ENCODE measurements at places on chromosomes 16 and 17.

GRCh38 chr17:5804251-5804650, 219.9 kb upstream of the NLRP1 start:
- DNase-seq: no peak
- no peak overlapping the region for H3K27ac ChIP-seq
- no peaks in the 10 kb centered on the region for H3K4me1 ChIP-seq
- H3K4me3 ChIP-seq: no peak overlapping the region
- peaks cover 37% of the 10 kb centered on the region for H3K27me3 ChIP-seq
- peaks cover 3% of the 10 kb centered on the region for H3K36me3 ChIP-seq

GRCh38 chr16:70695331-70696070, 9.6 kb upstream of the MTSS2 start:
- no peaks in the 10 kb centered on the region for H3K27me3 ChIP-seq
- H3K4me1 ChIP-seq: peaks cover 22% of the 10 kb centered on the region
- DNase-seq: no peak
- no peak overlapping the region for H3K27ac ChIP-seq
- H3K36me3 ChIP-seq: no peaks in the 10 kb centered on the region
- no peak overlapping the region for H3K4me3 ChIP-seq

- DNase-seq: no peak
- no peaks in the 10 kb centered on the region for H3K27me3 ChIP-seq
- no peaks in the 10 kb centered on the region for H3K4me1 ChIP-seq
- no peak overlapping the region for H3K4me3 ChIP-seq
- H3K27ac ChIP-seq: no peak overlapping the region
Measured at GRCh38 chr16:83338941-83339340, 468.8 kb upstream of the HSBP1 start.

GRCh38 chr17:57750895-57751294, 5.8 kb upstream of the CCDC182 start:
- DNase-seq: no peak
- H3K27ac ChIP-seq: no peak overlapping the region
- no peaks in the 10 kb centered on the region for H3K4me1 ChIP-seq
- H3K36me3 ChIP-seq: no peaks in the 10 kb centered on the region
- peaks cover 5% of the 10 kb centered on the region for H3K27me3 ChIP-seq

DNA sequence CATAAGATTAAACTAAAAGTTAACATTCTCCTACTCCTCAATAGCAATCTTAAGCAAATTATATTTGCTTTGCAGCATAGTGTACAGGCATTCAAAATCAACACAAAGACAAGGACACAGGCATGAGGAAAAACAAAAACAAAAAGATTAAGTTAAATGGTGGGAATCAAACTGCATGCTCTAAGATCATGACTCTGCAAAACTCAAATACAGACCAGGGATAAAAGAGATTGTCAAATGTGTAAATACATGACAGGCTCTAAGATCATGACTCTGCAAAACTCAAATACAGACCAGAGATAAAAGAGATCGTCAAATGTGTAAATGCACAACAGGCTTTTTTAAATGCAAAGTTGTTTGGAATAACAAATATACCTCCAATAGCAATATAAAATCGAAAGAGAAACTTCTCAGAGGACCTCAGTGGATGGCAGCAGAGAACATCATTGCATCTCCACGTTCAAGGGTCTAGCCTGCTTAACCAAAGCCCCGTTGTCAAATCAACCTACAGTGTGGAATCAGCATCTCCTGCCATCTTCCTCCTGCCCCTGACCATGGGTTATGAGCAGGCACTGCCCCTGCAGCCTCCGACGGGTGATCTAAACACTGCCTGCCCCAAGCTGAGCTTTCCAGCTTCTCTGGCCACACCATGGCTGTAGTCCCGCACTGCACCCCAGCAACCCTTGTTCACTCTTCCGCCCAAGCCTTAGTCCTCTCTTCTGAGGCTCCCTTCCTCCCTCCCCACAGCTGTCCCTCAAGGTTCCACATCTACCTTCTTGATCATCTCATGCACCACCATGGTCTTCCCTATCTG, 446.1 kb downstream of the SOX9 start:
- H3K27me3 ChIP-seq: peaks cover 20% of the 10 kb centered on the region
- H3K27ac ChIP-seq: peak overlapping the region; percentile 27
- H3K36me3 ChIP-seq: no peaks in the 10 kb centered on the region
- H3K4me1 ChIP-seq: no peaks in the 10 kb centered on the region

- no peaks in the 10 kb centered on the region for H3K36me3 ChIP-seq
- peak; percentile 43 for DNase-seq
- H3K4me1 ChIP-seq: no peaks in the 10 kb centered on the region
- no peak overlapping the region for H3K27ac ChIP-seq
- peaks cover 7% of the 10 kb centered on the region for H3K27me3 ChIP-seq
Measured at GRCh38 chr17:11935734-11936406, 61.4 kb downstream of the ZNF18 start.

GRCh38 chr16:52383640-52384292, 163.2 kb downstream of the TOX3 start:
- no peaks in the 10 kb centered on the region for H3K4me1 ChIP-seq
- H3K36me3 ChIP-seq: no peaks in the 10 kb centered on the region
- H3K27me3 ChIP-seq: no peaks in the 10 kb centered on the region
- DNase-seq: no peak
- no peak overlapping the region for H3K27ac ChIP-seq

DNA sequence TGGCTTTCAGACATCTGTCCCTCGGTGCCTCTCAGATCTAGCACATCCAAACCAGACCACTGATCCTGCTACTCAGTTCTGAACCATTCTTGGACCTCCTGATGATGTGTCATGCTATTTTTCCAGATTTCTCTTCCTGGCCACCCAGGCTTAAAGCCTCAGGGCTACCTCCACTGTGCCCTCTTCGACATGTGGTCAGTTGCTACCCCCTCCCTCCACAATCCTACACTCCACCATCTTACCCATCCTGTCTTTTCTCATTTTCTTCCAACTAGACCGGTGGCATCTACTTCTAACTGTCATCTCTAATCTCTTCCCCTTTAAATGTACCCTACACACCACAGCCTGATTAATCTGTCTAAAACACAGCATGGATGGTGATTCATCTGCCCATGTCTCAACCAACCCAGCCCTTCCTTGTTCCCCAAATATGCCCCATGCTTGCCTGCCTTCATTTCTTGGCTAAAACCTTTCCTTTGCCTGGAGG, 478.6 kb downstream of the SLC39A11 start:
- H3K4me1 ChIP-seq: peaks cover 17% of the 10 kb centered on the region
- no peak overlapping the region for H3K27ac ChIP-seq
- H3K36me3 ChIP-seq: no peaks in the 10 kb centered on the region
- peaks cover 33% of the 10 kb centered on the region for H3K27me3 ChIP-seq
- no peak for DNase-seq

- H3K4me1 ChIP-seq: peaks cover 7% of the 10 kb centered on the region
- H3K36me3 ChIP-seq: no peaks in the 10 kb centered on the region
- no peak overlapping the region for H3K4me3 ChIP-seq
- H3K27me3 ChIP-seq: no peaks in the 10 kb centered on the region
- no peak for DNase-seq
- no peak overlapping the region for H3K27ac ChIP-seq
Measured at GRCh38 chr16:11609474-11610120, 22.9 kb upstream of the LITAF start.

- H3K27me3 ChIP-seq: peaks cover 51% of the 10 kb centered on the region
- no peaks in the 10 kb centered on the region for H3K4me1 ChIP-seq
- no peak for DNase-seq
- no peaks in the 10 kb centered on the region for H3K36me3 ChIP-seq
Measured at GRCh38 chr16:73546341-73546845, 498.5 kb upstream of the ZFHX3 start.

- H3K4me1 ChIP-seq: peaks cover 46% of the 10 kb centered on the region
- DNase-seq: no peak
- peaks cover 5% of the 10 kb centered on the region for H3K36me3 ChIP-seq
- peak overlapping the region; percentile 85 for H3K27ac ChIP-seq
- H3K27me3 ChIP-seq: no peaks in the 10 kb centered on the region
- H3K4me3 ChIP-seq: peak overlapping the region; percentile 46
Measured at GRCh38 chr17:63694950-63695773, 4.8 kb downstream of the LIMD2 start.

DNA sequence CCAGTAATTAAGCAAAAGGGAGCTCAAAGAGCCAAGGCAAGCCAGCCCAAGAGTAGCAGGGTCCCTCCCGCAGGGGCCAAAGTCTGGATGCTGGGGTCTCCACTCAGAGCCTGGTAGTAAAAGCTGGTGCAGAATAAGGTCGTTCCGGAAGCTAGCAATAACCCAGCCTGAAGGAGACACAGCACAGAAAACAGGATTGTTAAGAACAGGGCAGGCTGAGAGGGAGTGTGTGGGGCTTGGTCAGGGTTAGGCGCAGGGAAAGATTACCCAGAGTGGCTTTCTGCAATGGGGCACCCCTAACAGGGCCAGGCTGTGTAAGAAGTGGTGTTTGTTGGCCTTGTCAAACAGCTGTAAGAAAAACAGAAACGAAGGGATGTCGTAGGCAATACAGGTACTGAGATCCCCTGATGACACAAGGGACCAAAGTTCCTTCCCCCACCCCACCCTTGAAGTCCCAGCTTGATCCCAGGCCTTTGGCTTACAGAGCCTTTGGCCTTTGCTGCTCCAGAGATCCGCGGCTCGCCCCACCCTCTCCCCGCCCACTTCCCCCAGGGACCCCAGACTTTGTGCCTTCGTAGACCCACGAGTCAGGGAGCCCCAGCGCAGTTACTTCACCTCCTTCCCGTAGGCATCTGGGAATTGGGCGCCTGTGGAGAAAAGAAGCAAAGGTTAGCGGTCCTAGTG, 712 bp downstream of the TMEM256 start:
- H3K4me3 ChIP-seq: peak overlapping the region; percentile 94
- no peaks in the 10 kb centered on the region for H3K36me3 ChIP-seq
- H3K27ac ChIP-seq: peak overlapping the region; percentile 7
- H3K27me3 ChIP-seq: peaks cover 6% of the 10 kb centered on the region

- no peak for DNase-seq
- H3K4me1 ChIP-seq: no peaks in the 10 kb centered on the region
- no peaks in the 10 kb centered on the region for H3K36me3 ChIP-seq
- no peak overlapping the region for H3K4me3 ChIP-seq
- H3K27me3 ChIP-seq: peaks cover 20% of the 10 kb centered on the region
Measured at GRCh38 chr17:33241390-33241789, 51.7 kb downstream of the ASIC2 start.

- no peaks in the 10 kb centered on the region for H3K27me3 ChIP-seq
- no peaks in the 10 kb centered on the region for H3K36me3 ChIP-seq
- H3K4me3 ChIP-seq: no peak overlapping the region
- no peaks in the 10 kb centered on the region for H3K4me1 ChIP-seq
Measured at GRCh38 chr17:1087381-1088241, 90.7 kb downstream of the TIMM22 start.

DNA sequence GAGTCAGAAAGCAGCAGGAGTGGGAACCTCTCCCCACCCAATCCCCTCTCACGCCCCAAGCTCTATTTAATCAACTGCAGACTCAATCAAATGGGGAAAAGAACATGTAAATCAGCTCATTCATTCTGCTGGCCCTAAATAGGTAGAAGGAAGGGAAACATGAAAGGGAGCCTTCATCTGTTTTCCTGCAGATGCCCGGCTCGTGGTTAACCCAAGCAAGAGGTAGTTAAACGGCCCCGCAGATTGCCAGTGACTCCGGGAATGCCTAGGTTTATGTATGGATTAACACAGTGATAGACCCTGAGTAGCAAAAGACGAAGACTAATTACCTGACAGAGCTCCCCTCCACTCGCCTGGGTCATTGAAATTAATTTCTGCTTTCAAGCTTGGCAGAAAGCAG, 542.0 kb downstream of the WWOX start:
- DNase-seq: no peak
- H3K4me1 ChIP-seq: peaks cover 6% of the 10 kb centered on the region
- H3K27ac ChIP-seq: no peak overlapping the region
- no peaks in the 10 kb centered on the region for H3K36me3 ChIP-seq
- no peaks in the 10 kb centered on the region for H3K27me3 ChIP-seq

DNA sequence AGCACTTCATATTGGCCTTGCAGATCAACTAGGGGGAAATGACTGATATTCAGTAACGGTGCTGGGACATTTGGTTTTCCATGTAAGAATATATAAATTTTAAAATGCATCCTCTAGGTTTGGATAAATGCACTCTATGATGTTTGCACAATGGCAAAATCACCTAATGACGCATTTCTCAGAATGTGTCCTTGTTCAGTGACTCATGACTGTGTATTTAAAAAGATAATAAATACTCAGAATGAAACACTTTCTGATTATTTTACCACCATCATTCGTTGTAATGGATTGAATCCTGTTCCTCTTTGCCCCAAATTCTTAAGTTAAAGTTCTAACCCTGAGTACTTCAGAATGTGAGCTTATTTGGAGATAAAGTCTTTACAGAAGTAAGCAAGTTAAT, 17.2 kb upstream of the ADGRG1 start:
- peak overlapping the region; percentile 95 for H3K27ac ChIP-seq
- no peaks in the 10 kb centered on the region for H3K27me3 ChIP-seq
- H3K4me1 ChIP-seq: peaks cover 87% of the 10 kb centered on the region
- DNase-seq: no peak
- peak overlapping the region; percentile 78 for H3K4me3 ChIP-seq

DNA sequence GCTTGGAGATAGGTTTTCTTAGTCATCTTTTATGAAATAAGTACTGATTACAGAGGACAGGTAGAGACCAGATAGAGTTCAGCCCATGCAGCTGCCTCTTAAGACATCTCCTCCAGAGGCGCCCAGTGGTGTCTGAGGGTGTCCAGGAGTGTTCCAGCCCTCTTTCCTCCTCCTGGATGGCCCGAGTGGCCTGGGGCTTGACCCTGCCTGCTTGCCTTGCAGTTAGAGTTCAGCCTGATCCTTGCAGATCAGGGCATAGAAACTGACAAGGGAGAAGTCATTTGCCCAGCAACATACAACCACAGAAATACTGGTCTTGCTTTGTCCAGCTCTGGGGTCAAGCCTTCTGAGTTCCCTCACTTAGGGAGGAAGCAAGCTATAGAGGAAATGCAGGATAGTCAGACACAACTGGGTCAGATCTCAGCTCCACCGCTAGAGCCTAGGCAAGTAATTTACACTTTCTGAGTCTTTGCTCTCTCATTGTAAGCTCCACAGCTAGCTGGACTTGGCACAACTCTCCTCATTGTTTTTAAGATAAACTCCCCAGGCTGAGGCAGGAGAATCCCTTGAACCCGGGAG, 3.6 kb upstream of the CCL1 start:
- no peak overlapping the region for H3K4me3 ChIP-seq
- DNase-seq: no peak
- peaks cover 43% of the 10 kb centered on the region for H3K27me3 ChIP-seq
- no peak overlapping the region for H3K27ac ChIP-seq

DNA sequence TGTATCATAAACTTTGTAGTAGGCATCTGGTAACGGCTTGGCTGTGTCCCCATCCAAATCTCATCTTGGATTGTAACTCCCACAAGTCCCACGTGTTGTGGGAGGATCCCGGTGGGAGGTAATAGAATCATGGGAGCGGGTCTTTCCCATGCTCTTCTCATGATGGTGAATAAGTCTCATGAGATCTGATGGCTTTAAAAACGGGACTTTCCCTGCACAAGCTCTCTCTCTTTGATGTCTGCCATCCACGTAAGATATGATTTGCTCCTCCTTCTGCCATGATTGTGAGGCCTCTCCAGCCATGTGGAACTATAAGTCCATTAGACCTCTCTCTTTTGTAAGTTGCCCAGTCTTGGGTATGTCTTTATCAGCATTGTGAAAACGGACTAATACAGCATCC, 248.7 kb downstream of the SNX29 start:
- no peaks in the 10 kb centered on the region for H3K27me3 ChIP-seq
- H3K27ac ChIP-seq: no peak overlapping the region
- H3K36me3 ChIP-seq: no peaks in the 10 kb centered on the region
- H3K4me3 ChIP-seq: no peak overlapping the region
- peaks cover 10% of the 10 kb centered on the region for H3K4me1 ChIP-seq

- no peak overlapping the region for H3K4me3 ChIP-seq
- H3K27ac ChIP-seq: no peak overlapping the region
- no peaks in the 10 kb centered on the region for H3K27me3 ChIP-seq
- no peaks in the 10 kb centered on the region for H3K4me1 ChIP-seq
- H3K36me3 ChIP-seq: no peaks in the 10 kb centered on the region
Measured at GRCh38 chr17:75509528-75510258, 5.6 kb downstream of the CASKIN2 start.
